ENCODE measurements at places on chromosomes 1 and 21.

- DNase-seq = no peak
Observed at GRCh38 chr1:58500043-58500442, 46.5 kb downstream of the OMA1 start.

DNA sequence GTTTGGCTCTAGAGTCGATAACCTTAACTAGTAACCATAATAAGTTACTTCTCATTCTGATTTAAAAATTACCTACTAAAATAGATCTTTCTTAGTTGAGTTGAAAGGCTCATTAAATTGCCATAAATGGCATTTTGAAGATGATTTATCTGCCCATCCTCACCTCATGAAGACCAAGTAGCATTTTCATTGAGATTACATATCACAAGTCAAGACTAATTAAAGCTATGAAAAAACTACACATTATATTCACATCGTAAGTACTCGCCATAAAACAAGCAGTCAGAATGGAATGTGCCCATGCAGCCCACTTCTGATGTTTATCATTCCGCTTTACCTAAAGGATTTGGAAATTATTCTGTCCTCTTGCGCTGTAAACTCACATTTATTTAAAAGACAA is 212.0 kb downstream of the COL11A1 start:
- no peak for DNase-seq

DNA sequence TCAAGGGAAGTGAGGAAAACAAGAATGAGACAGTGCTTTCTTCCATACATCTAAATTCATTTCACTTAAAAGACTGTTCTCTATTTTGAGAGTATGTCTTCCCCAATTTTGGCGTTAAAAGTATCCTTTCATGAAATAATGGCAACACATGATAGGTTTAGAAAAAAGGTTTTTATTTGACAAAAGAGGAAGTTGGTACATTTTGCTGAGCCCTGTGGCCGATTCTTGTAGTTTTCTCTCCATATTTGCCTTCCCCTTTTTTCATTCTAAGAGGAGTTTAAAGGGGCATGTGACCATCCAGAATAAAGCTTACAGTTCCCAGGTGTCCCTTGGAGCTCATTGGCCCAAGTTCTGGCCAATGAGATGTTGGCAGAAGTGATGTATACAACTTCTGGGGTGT is 140.4 kb upstream of the KCNE2 start:
- DNase-seq = no peak

GRCh38 chr1:200233393-200233792 is 176.4 kb downstream of the ZNF281 start:
- no peak for DNase-seq

DNA sequence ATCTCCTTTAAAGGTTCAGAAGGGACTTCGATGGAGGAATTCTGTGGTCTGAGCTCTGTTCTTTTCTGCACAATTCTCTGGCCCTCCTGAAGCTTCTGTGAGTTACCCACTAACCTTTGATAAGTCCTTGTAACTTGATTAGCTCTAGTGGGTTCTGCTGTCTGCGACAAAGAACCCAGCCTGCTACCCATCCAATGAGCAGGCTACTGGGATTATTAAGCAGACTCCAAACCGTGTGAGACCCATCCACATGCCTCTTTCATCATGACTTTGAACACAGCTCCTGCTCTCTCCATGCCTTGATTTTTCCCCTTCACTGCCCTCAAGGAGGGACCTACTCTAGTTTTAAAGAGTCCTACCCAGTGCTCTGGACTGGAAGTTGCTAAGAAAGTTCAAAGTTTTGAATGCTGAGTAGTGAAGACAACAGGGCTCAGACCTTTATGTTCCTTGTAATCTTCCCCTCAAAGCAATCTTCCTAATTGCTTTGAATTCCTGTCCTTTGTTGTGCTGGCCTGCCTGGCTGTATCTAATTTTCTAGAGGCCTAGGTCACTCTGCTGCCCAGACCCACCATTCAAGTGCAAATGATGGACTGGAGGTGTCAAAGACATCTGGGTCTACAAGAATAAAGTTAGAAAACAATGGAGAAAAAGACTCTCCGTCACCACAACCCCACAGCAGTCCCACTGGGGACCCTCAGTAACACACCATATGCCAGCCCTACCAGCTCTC is 146.9 kb downstream of the RHOU start:
- DNase-seq = no peak

- DNase-seq = no peak
Observed at GRCh38 chr1:21631944-21632887, 36.9 kb downstream of the RAP1GAP start.

- DNase-seq = no peak
Observed at GRCh38 chr1:90799326-90799725, 82.2 kb upstream of the BARHL2 start.

DNA sequence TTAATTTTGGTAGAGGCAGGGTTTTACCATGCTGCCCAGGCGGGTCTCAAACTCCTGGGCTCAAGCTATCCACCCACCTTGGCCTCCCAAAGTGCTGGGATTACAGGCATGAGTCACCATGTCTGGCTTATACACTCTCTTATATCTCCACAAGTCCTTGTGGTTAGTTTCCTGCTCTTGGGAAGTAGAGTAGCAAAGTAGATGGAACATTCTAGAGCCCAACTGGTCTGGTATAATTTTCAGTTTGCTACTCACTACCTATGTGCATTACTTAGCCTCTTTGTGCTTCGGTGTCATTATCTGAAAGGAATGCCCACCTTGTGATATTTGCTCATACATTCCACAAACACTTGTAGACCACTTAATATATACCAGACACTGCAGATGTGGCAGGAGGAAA is 96.6 kb upstream of the IPO9 start:
- DNase-seq = no peak

DNA sequence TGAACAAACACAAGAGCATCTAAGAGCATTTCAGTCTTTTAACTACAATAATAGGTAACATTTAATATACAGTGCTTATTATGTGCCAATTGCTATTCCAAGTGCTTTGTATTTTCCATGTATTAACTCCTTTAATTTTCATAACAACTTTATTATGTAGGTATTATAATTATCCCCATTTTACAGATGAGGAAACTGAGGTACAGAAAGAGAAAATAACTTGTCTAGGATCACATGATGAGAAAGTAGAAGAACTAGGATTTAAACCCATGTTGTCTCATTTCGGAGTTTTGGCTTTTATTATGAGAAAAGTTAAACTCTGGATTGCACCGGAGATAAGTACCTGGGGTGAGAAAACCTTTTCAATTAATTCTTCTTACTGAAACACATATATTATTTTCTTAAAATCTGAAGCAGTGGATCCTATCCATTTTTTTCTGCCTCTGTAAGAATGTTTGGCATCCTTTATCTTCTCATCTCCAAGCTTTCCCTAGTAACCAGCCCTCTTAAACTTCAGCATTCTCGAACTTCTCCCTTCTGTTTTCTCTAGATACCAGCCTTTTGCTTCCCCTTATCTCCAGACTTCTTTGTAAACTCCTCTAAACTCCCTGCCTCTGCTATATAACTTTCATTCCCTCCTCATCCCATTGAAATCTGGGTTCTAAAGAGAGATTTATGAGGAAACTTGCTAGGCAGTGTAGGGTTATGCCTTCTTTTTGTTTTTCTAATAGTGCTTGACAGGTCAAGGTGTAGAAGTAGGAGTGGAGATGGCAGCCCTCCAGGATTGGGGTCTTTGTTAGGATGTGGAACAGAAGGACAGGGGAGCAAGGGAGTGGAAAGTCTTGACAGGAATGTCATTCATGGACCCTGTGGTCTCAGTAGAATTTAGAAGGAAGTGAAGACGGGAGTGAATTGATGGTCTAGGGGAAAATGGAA is 28.3 kb downstream of the POU2F1 start:
- DNase-seq = no peak

- DNase-seq = no peak
Observed at GRCh38 chr1:203558064-203558760, 64.3 kb downstream of the OPTC start.

- DNase-seq = no peak
Observed at GRCh38 chr1:27489501-27489972, 430 bp downstream of the WASF2 start.

- no peak for DNase-seq
Observed at GRCh38 chr1:164759144-164759920, 200.3 kb downstream of the PBX1 start.

DNA sequence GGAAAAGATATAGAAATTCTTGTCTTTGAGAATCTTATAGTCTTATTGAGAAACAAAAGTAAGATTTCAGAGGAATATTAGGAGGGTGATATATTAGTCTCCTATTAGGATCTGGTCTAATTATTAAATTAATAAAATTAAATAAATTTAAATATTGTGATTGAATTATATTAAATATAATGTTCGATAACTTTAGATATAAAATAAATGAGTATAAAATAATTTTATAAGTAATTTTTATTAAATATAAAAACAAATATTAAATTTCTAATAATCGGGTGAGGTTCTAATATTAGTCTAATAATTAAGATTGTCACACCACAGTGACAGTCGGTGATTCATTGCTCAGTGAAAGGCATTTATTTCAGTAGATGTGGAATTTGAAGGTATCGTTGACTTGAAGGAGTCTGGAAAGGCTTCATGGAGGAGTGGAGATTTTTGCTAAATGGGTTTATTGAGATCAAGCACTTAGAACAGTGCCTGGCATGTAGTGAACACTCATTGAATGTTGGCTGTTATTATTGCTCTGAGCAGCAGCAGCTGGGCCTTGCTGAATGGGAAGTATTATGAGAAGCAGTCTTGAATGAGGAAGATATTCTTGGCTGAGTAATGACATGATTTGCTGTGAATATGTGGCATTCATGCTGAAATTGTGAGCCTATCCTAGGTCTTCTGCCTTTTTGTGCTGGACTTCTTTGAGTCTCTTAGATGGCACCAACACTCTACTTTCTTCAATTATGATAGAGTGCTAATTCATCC is 74.6 kb downstream of the USP25 start:
- no peak for DNase-seq

GRCh38 chr1:173181791-173182190 is 25.3 kb downstream of the TNFSF4 start:
- no peak for DNase-seq

- DNase-seq = no peak
Observed at GRCh38 chr1:200625381-200625824, 4.9 kb upstream of the KIF14 start.

DNA sequence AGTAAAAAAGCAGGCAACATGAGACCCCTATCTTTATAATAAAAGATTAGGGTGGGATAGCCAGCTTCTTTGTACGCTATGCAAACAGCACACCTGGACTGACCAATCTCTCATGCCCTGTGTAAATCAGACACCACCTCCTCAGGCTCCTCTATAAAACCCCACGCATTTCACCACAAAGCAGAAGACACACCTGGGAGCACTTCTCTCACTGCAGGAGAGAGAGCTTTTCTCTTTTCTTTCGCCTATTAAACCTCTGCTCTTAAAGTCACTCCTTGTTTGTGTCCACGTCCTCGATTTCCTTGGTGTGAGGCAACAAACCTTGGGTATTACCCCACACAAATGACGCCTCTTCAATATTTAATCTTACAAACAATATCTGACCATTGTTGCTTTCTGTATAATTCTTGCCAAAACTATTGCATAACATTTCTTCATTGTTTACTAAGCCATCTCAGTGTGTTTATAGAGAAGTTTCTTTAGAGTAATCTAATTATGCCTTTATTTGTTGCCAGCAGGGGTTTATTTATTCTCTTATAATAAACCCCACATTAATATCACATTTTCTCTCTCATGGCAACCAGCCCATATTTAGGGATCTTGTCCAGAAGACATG is 31.6 kb upstream of the NUF2 start:
- DNase-seq = no peak
